ENCODE measurements at places on chromosomes 5 and 9.

GRCh38 chr9:131398204-131398603, 4.3 kb downstream of the PRRC2B start:
- peak; percentile 87 for DNase-seq

GRCh38 chr9:117828466-117828865, 124.3 kb downstream of the TLR4 start:
- DNase-seq: no peak

- no peak for DNase-seq
Observed at GRCh38 chr5:134758176-134758503, 439 bp upstream of the DDX46 start.

DNA sequence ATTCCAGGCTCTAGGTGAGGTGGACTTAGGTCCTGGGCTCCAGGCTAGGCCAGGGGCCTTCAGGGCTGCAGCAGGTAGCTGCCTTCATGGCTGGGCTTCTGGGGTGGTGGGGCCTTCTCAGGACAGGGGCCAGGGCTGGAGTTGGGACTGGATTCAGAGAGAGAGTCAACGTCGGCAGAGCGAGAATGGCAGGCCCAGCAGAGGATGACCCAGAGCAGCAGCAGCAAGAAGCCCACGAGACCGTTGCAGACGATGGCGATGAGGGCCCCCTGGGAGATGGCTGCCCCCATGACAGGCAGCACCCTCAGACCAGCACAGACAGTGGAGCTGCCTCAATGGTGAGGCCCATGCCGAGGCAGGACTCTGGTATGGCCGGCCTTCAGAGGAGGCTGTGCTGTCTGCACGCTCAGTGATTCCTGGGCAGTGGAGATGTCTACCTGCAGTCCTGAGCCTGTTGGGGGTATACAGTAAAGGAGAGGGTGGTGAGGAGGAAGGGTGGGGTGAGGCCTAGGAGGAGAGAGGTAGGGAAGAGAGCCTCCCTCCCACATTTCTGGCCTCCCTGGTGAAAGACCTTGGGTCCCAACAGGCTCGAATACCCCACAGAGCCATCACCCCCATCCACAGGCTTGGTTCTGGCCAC, 1.3 kb downstream of the ENHO start:
- no peak for DNase-seq

- DNase-seq: no peak
Observed at GRCh38 chr5:11797132-11797531, 107.1 kb downstream of the CTNND2 start.

GRCh38 chr5:15737036-15737821, 237.2 kb downstream of the FBXL7 start:
- DNase-seq: no peak

DNA sequence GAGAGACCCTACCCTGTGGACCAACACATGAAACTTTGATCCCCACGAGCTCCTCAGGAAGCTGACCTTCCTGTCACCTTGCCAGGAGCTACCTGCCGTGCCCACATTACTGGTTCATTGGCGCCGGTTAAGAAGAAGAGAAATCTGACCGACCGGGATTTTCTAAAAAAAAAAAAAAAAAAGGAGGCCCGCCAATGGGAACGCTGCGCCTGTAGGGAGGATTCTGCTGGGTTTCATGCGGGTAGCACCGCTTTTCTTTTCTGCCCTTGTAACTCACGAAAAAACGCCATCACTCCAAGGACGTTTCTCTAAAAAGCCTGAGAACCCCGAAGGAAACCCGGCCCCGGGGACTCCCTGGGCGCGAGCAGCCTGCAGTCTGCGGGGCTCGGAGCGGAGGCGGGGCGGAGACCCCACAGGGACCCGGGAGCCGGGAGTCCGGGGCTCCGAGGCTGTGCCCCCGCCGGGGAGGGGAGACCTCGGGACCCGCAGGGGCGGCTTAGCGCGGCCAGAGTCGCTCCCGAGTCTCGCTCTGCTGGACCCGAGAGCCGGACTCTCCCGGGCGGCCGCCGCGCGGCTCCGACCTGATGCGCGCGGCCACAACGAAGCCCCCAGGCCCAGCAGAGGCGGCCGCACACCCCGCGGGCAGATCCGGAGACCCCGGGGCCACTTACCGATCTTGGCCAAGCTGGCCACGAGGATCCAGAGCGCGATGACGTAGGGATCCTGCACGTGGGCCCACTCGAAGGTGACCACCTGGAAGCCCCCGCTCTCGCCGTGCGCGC, 617 bp downstream of the SLC9A3 start:
- DNase-seq: no peak

GRCh38 chr5:144458216-144458615, 287.5 kb downstream of the KCTD16 start:
- DNase-seq: no peak

- no peak for DNase-seq
Observed at GRCh38 chr5:2300861-2301574, 418.3 kb upstream of the IRX4 start.

DNA sequence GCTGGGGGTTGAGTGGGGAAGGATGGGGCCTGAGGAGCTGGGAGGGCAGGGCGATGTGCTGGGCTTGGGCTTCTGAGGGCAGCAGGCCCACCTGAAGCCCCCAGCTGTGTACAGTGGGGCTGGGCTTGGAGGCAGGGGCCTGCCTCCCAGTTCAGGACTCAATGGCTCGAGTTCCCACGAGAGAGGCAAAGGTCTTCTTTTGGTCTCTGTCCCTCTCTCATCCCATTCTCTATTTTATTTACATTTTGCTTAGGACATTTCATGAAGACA, 180.6 kb downstream of the MACROH2A1 start:
- no peak for DNase-seq

DNA sequence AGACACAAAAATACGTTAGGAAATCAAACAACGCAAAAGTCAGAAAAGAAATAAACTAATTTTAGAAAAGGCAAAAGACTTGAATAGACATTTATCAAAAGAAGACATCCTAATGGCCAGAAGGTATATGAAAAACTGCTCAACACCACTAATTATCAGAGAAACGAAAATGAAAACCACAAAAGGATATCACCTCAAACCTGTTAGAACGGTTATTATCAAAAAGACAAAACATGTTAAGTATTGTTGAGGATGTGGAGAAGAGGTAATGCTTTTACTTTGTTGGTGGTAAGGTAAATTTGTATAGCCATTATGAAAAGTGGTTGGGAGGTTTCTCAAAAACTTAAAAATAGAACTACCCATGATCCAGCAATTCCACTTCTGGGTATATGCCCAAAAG, 230.0 kb upstream of the RGMB start:
- no peak for DNase-seq

- peak; percentile 74 for DNase-seq
Observed at GRCh38 chr5:176543428-176544182, 5.5 kb upstream of the CDHR2 start.

DNA sequence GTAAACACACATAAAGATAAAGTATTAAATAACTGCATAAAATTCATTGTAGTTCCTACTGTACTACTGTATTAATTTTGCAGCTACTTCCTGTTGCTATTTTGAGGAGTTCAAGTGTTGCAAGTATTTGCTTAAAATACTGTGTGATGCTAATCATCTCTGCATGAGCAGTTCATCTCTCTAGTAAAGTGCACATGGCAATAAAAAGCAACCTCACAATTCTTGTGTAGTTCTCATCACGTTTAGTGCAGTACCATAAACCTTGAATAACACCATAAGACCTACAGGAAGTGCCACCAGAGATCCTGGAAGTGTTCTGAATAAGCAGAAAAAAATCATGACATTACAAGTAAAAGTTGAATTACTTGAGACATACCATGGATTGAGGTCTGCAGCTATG, 34.6 kb downstream of the CPLANE1 start:
- DNase-seq: no peak

DNA sequence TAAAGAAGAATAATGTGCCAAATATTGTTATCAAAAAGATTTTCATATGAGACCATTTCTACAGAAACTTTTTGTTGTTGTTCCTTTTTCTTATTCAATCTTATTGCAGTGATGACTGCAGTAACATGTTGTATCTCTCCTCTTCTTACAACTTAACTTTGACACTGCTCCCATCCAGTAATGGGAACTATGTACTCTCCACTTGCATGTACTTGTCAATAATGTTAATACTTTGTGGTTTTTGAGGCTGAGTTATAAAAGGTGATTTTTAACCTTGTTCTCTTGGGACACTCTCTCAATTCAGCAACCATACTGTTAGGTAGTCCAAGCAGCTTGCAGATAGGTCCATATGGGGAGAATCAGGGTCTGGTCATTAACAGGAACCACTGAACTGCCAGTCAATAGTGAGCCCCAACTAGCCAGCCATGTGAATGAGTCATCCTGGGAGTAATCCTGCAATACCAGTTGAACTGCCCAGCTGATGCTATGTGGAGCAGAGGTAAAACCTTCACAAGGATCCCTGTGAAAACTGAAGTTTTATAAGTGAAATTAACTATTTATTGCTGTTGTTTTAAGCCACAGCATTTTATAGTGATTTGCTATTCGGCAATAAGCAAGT, 199.6 kb upstream of the DAB2 start:
- no peak for DNase-seq

GRCh38 chr5:125228363-125229070, 482.1 kb upstream of the ZNF608 start:
- DNase-seq: no peak

DNA sequence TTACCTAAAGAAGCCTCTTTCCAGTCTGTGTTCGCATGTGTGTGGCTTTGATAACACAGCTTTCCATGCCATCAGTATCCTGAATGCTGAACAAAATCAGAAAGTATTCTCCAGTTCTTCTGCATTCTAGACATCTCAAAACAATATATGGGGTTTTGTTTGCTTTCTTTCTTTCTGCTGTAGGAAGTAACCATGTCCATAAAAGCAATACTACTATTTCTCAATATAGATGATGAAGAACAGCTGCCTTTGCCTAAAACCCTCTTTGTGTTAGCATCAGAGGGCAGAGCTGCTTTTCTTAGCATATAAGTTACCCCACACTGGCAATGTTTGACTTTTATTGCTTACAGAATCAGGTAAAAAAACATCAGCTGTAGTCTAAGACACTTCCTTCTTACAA, 963.6 kb downstream of the CDH12 start:
- DNase-seq: no peak

GRCh38 chr9:93677641-93678136, 101.3 kb downstream of the PHF2 start:
- DNase-seq: no peak

DNA sequence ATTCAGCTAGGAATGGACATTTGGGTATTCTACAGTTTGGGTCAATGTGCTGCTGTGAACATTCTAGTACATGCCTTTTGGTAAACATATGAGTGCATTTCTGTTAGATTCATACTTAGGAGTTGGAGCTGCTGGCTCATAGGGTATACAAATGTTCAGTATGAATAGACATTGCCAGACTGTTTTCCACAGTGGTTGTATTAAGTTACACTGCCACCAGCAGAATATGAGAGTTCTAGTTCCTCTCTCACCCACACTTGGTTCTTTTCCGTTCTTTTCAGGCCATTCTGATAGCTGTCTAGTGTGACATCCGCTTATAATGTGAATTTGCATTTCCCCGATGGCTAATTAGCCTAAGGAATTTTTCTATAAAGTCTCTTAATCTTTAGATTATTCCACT, 25.0 kb downstream of the STOM start:
- no peak for DNase-seq

DNA sequence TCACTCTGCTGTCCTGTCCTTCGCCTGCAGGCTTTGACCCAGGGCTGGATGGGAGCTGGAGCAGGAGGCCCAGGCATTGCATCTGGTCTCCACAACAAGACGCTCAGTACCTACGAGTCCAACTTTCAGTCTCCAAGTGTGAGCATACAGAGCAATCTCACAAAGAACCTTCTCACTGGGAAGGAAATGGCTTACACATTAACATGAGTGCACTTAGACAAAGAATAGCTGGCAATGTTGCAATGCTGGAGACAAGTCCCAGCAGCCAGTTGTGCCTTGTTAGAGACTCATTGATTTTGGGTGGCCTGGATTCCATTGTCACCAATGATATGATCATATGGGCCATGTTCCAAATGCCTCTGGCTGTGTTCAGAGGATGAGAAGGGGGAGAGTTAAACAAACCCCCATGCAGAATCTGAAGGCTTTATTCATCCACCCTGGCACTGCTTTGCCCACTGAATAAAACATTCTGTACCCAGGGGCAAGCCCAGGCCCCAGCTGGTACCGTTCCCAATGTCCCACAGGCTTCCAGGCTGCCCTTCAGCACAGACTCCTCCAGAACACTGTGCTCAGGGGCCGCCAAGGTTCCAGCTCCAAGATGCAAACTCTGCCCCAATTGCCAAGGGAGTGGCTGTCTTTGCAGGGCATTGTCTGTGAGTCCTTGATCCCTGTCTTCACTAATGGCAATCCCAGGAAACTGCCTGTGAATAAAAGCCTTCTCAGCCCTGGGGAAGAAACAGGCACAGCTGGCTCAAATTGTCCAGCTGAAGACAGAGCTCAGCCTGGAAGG, 185.5 kb downstream of the HSD17B3 start:
- DNase-seq: no peak

DNA sequence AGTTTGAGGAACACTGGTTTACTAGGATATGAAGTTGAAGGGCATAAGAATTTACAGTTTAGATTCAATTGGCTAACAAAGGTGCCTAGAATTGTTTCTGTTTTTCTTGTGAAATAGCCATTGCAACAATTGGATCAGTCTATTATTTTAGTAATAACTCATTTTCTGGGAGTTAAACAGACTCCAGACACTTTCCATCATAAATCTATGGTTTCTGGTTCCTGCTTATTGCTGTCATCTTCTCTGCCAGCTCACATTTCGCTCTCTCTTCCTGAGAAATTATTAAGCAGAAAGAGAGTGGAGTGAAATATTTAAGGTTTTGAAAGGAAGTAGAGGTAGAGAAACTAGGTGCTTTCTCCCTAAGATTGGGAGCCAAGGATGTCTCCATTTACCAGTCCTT, 165.1 kb upstream of the PRR16 start:
- no peak for DNase-seq

DNA sequence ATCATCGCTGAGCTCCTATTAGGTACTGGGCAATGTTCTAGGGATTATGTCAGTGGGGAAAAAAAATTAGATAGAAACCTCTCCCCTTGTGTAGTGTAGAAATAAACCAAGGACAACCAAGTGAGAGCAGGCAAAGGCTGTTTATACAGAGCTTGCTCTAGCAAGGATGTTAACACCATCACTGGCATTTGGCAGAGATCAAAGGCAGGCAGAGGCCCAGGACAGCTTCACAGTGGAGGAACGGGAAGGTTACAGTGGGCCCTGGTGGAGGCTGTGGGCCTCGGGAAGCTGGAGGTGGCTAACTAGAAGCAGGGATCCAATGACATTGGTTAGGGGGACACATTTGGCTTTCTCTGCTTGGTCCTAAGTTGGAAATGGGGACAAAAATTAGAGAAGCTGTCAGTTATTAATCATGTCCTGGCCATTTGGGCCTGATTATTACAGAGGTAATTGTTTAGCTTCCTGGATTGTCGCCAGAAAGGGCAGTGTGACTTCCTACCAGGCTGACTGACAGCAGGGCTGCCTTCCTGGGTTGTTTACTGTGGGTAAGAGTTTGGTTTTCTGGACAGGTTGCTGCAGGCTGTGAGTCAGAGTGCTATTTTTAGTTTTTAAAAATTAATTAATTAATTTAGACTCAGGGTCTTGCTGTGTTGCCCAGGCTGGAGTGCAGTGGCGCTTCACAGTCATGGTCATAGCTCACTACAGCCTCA, 259.3 kb downstream of the ROR2 start:
- no peak for DNase-seq

GRCh38 chr9:84642553-84643141, 26.9 kb upstream of the NTRK2 start:
- no peak for DNase-seq

Measured in CD4-positive, alpha-beta T cell treated with Interleukin-6 at 100 ng/mL for 8 hours (primary cell).